ENCODE measurements at places on chromosomes 3 and 15.

DNA sequence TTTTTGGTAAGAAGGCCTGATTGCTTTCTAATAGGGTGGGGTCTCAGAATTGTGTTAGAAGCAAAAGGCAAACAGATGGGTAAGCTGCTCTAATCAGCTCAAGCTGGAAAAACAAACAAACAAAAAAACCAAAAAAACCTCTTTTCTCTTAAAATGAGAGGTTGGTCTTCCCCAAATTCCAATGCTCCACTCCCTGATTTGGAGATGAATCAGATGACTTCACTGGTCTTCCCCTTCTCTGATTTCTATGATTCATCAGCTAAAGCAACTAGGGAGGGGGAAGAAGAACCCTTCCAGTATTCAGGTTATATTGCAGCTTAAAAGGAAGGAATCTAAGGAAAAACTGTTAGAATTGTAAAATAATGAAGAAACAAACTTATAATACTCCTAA is 9.6 kb upstream of the ANXA2 start:
- no peak for DNase-seq

DNA sequence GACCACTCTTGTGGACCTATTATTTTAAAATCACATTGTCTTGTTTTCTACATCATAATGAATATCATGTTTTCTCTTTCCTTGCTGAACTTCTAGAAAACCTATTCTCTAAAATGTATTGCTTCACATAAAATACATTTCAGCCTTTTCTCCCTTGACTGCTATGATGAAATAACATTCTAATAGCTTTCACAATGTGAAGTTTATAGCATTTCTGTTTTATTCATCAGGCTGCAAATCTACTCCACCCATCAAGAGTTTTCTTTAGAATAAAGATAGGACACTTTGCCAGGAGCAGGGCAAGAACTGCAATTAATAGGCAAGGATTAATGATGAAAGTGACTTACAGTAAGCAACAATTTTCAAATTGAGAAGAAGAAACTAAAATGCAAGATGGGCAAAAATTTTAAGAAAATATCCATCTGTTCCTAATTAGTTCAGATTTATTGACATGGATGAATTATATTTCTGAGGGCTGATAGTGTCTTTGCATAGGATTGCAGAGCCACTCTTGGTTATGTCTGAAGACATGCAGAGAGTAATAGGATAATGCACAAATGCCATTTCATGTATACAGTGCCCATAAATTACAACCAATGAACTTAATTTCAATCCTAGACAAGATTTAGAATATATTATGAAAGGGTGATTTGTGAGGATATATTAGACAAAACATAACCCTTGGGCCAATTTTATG is 21.7 kb downstream of the LEKR1 start:
- DNase-seq = no peak

- no peak for DNase-seq
These were observed 29.1 kb downstream of the GRIP2 start for GRCh38 chr3:14510838-14511622.

DNA sequence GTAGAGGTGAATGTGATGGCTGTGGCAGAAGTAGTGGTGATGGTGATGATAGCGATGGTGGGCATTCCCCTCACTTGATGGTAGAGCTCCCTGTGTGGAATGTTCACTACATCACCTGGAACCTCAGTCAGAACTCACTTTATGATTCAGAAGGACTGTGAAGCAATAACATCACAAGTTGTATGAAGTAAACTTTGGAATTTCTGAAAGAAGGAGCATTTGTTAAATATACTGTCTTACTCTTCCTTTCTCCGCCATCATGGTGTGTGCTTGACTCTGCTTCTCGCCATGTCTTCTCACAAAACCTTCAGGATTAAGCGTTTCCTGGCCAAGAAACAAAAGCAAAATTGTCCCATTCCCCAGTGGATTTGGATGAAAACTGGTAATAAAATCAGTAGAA is at the start of gene PP2D1:
Gene PP2D1, minus strand, starts transcription at position 101 of the 400 bp plus-strand sequence. CDS start 192 bp downstream, outside the sequence.
- no peak for DNase-seq

DNA sequence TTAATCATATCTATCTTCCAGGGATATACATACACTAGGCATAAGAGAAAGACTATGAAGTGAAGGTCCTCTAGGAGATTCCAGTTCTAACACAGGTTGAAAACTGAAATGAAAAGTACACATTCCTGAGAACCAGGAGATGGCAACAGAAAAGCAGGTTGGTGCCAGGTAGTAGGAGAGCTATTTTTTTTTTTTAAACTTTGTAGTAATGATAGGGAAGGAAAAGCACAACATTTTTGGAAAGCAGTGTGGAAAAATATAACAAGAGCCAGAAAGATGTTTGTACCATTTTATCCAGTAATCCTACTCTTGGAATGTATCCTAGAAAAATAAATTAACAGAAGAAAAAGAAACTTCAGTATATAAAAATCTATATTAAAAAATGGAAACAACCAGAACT is 189.9 kb downstream of the DTWD1 start:
- DNase-seq = no peak

GRCh38 chr3:158458464-158458863 is 112.5 kb upstream of the MLF1 start:
- DNase-seq = no peak

DNA sequence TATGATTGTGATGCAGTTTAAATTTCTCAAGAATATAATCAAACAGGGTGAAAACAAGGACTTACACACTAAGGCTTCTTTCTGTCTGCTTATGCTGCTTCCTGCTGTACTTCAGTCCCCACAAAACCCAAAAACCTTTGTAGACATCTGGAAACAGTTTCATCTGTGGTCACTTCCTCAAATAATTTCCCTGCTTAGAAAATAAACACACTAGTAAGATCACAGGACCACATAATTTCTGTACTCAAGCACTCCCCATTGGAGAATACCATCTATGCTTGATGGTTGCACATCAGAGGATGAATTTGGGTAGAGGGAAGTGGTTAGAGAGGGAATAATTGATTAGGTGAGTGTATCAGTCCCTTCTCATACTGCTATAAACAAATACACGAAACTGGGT is 266.2 kb downstream of the LSAMP start:
- no peak for DNase-seq

DNA sequence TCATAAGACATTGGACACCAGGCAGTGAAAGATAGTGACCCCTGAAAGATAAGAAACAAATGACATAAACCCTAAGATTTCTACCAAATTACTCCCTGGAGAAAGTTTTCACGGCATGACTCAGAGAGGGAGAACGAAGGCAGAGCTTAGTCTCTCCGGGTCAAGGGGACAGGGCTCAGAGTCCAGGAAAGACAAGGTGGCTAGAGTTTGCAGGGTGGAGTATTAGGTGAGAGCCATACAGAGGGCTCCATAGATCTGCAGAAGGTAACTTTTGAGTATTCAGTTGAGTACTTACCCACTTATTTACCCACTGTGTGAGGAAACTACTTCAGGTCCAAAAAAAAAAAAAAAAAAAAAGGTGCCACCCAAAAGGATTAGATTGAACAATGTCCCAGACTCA is 143.2 kb downstream of the C3orf70 start:
- no peak for DNase-seq

DNA sequence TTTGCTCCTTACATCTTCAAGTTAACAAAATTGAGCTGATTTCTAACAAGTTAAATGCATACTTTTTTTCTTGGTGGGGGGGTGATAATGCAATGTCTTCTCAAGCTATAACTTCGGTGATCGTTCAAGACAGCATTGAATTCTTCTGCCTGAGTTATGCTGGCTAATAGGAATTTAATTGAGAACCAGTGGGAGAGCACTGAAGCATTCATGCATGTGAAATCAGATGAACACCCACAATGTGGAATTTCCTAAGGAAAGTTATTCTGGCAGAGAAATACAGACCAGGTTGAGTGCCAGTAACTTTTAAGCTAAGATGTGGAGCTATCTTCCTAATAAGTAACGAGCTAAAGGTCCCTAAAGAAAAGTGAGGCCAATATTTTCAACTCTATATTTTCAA is 3.0 kb downstream of the SPATA16 start:
- DNase-seq = no peak

DNA sequence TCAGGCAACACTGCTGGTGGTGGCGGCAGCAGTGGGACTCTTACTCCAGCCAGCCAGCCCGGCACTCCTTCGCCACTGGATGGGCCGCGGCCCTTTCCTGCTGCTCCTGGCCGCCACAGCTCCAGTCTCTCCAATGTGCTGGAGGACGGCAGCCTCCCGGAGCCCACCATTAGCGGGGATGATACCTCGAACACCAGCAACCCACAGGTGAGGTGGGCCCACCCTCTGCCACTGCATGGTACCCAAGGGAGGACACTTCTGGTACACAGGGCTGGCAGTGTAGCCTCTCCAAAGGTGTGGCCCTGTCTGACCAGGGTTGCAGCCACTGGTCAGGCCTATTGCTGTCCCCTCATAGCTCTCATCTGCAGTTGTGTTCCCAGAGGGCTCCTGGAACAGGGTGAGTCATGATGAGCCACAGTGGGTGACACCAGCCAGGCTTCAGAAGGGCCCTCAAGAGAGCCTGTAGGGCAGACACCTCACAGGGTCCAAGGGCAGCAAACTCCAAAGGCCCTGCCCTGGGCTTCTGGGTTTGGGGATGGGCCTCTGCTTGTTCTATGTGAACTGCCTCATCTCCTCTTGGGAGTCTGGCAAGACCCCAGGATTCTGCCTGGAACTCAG is 20.8 kb downstream of the NBEAL2 start:
- no peak for DNase-seq

DNA sequence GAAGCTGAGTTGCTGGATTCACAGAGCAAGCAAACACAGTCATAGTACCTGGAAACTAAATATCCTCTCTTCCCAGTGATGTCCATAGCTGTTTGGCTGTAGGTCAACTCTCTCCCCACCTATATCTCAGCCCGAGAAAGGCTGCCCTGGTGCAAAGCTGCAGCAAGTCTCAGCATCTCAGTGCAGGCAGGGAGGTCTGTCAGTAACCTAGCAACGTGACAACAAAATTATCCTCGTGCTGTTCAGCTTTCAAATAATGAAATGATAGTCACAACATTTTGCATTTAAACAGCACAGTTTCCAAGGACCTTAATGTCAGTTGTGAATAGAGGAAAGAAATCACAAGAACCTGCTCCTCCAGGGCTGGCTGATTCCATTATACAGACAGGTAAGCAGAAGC is 83.6 kb downstream of the CHST2 start:
- no peak for DNase-seq

- DNase-seq = no peak
These were observed 4.3 kb downstream of the CHAC1 start for GRCh38 chr15:40957581-40958051.

- no peak for DNase-seq
These were observed 112.1 kb downstream of the TNIK start for GRCh38 chr3:171348121-171348520.

- no peak for DNase-seq
These were observed 1312.2 kb downstream of the SI start for GRCh38 chr3:163766112-163766511.

- no peak for DNase-seq
These were observed 63.1 kb downstream of the LPP start for GRCh38 chr3:188217011-188217463.

- no peak for DNase-seq
These were observed 14.7 kb downstream of the MCTP2 start for GRCh38 chr15:94246016-94246415.

- no peak for DNase-seq
These were observed 334.8 kb downstream of the NAALADL2 start for GRCh38 chr3:175193815-175194518.

DNA sequence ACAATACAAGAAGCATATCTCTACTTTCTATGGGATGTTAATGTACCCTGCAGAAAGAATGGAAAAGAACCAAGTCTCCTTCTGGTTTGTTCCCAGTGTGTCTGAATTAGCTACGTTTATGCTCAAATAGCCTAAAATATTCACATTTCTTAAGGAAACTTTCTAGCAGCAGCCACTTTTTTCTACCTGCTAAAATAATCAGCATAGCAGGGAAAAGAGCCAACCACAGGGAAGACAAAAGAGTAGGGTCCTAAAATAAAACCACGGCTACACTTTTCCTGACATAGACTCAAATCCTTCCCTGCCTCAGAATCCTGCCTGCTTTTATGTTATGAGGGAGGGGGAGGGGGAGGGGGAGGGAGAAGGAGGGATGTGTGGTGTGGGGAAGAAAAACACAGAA is 136.7 kb downstream of the GBE1 start:
- DNase-seq = no peak

- no peak for DNase-seq
These were observed 136.0 kb downstream of the KCNMB2 start for GRCh38 chr3:178672275-178672674.

DNA sequence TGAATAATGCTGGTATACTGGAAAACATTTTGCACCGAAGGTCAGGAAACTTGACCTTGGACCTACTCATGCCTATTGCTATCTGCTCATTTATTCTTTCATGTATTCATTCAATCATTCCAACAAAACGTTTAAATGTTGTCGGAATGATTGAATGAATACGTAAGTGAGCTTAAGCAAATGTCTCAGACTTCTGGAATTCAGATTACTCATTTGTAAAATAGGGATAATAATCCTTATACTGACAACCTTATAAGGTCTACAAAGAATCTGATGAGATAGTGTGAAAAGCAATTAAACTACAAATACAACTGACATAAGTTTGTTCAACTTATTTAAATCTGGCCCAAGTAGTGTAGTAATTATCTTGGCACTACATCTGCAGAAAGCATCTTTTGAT is 288.7 kb downstream of the WDR72 start:
- no peak for DNase-seq

DNA sequence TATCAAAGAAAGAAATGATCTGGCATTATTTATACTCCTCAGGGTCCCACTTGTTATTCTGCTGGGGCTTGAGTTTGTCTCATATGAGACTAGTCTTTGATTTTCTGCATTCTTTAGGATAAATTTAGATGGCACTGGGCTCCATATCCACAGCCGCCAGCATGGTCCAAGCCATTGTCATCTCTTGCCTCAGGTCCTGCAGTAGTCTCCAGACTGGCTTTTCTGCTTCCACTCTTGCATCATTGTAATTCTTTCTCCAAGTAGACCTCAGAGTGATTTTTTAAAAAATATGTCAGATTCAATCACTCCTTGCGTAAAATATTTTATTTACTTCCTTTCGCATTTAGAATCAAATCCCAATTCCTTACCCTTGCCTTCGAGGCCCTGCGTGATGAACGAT is 50.4 kb upstream of the ST3GAL6 start:
- DNase-seq = no peak

GRCh38 chr3:76346690-76347089 is 561.3 kb upstream of the ZNF717 start:
- DNase-seq = no peak

Data from effector CD4-positive, alpha-beta T cell (primary cell).